ENCODE measurements at places on chromosomes 5 and 9.

GRCh38 chr9:124663046-124663961, 107.8 kb downstream of the NR6A1 start:
- no peak for DNase-seq

DNA sequence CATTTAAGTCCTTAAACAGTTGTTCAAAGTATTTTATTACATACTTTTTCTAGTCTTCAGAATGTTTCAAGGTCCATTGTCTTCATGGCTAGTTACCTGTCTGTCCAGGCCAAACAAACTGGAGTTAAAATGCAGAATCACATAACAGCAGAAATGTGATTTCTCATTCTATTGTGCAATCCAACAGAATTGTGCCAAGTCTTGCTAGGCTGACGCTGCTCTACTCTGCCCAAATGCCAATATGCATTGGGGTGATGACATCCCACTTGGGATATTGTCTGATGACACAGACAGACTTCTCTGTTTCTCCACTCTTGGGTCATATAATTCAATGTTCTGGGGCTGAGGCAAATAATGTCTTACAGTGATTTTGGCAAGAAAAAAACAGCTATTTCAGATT, 5.2 kb upstream of the SLC22A5 start:
- no peak for DNase-seq

DNA sequence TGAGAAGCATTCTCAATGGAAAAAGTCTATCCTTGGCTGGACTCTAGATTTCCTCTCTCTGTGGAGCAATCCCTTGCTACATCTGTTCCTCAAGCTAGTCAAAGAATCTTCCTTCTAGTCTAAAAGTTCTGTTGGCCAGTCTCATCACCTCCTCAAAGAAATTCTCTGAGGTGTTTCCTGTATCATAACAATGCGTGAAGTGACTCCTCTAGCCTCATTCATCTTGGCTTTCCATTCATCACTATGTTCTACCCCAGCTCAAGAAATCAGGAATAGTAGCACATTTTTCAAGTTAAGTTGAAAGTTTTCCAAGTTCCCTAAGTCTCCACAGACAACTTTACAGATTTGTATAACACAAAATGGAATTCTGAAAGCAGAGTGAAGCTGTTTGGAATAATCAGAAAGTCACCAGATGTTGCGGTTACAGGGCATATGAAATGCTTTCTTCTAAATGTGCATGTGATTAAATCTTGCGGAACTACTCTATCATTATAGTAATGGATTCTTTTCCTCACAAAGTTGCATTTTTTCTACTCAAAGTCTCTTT, 176.6 kb upstream of the FREM1 start:
- DNase-seq, result no peak

- DNase-seq, result no peak
These were observed 121.2 kb upstream of the RANBP3L start for GRCh38 chr5:36422952-36423351.

- no peak for DNase-seq
These were observed 51.1 kb downstream of the AHRR start for GRCh38 chr5:372556-372995.

GRCh38 chr5:171221916-171222315, 87.1 kb upstream of the TLX3 start:
- no peak for DNase-seq

- no peak for DNase-seq
These were observed 10.9 kb downstream of the GPR107 start for GRCh38 chr9:130064621-130065020.

GRCh38 chr5:56148453-56148971, 84.6 kb downstream of the ANKRD55 start:
- no peak for DNase-seq

DNA sequence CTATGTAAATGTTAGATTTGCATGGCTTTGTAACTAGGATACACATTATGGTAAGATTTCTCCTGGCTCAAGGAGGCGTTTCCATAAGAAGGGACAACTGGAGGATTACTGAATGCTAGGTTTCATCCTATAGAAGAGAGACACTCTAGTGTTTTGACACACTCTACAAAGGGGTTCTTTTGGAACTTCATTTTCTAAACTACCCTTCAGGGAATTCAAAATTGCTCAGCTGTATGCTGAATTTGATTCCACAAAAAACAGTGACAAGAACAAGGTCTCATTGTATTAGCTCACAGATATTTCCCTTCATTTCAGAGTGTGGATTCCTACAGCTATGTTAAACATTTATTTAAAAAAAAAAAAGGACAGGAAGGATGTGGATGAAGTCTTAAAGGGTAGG, 151.7 kb downstream of the PPP2R2B start:
- DNase-seq, result no peak

DNA sequence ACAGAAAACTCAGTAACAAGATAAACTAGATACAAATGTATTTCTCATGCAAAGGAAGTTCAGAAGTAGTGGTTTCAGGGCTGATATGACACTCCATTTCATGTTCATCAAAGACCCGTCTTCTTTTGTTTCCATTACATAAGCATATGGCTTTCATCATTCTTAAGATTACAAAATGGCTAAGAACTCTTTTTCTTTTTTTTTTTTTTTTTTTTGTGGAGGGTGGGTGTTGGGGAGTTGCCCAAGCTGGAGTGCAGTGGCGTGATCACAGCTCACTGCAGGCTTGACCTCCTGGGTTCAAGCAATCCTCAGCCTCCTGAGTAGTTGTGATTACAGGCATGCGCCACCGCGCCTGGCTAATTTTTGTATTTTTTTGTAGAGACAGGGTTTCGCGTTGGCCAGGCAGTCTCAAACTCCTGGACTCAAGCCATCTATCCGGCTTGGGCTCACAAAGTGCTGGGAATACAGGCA, 22.0 kb upstream of the PTBP3 start:
- no peak for DNase-seq

DNA sequence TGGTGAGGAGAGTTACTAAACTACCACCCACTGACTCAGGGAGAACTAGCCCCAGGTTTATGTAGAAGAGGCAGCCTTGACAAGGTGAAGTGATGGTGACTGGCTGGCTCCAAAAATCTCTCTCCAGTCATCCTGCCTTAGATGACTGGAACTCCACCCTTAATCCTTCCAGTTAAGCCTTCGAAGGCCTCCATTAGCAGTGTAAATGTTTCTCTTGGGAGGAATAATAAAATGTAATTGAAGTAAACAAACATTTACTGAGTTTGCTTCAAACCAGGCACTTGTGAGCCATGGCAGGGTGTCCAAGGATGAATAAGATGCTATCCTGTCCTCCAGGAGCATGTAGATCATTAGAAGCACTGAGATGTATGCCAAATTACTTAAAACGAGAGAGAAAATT, 35.5 kb downstream of the ASTN2 start:
- no peak for DNase-seq

DNA sequence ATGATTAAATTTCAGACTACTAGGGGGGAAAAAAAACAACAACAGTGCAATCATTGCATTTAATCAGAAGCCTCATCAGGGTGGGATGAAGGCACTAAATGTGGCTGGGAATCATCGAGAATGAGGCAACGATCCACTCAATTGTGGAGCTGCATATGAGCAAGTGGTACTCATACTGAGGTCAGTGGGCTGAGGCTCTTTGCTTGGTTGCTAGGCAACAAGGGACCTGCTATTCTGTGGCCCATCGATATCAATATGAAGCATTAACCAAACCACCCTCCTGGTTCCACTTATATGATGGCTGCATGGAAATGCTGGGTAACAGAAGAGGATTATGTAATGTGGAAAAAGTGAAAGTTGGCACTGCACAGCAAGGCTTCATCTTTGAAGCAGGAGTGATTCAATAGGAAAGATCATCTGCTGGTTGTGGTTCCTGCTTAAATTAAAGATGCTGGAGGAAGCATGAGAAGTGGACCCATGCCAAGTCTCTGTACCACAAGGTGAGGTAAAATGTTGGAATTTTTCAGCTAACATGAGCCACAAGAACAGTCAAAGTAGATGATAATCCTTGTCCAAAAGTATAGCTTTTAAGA, 159.8 kb upstream of the HMHB1 start:
- DNase-seq, result no peak

DNA sequence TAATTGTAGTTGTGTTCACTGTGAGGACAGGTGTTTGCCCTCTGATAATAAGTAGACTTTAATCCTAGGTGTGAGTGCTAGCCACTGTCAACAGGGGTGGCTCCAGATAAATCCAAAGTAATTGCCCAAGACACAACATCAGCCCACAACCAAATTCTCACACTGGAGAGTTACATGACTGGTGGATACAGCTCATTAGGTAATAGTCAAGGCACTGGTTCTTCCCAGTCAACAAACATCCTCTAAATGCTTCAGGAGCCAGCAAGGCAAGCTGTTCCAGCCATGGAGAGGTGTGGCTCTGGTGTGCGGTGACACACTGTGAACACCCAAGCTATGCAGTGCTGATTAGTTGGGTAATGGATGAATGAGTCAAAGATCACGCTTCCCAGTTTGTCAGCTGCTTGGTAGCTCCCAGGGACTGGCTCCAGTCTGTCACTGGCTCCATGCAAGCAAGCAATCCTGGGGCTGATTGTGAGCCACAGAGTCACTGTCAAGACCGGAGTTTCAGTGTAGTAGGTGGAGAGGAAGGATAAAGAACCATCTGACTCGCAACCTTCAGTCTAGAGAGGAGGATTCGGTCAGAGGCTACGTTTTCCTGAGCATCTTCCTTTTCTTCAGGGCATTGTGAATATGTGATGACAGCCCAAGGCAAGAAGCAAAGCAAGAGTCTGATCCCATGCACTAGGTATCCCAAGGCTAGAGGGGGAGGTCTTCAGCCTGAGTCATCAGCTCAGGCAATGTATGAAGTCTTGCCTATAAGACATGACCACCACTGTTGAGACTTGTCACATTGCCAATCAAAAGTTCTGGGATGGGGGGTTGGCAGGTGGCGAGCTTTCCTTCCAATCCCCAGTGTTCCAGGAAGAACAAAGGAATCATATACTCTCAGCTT, 63.1 kb downstream of the UGCG start:
- DNase-seq, result no peak

GRCh38 chr9:90802386-90802985, 867 bp downstream of the SYK start:
- no peak for DNase-seq

DNA sequence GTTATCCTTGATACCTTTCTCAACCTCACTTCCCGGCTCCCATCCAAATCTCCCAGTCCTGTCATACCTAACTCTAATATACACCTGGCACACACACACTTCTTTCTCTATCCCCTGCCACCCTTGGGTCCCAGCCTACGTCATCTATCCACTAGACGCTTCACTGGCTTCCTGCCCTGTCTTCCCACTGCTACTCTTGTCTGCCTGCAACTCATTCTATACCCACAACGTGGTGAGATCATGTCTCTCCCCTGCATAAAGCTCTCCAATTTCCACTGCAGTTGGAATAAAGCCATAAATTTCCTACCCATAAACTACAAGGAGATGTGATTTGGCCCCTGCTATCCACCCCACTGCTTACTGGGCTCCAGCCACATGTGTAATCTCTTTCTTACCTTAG, 93.5 kb downstream of the JMY start:
- DNase-seq, result no peak

DNA sequence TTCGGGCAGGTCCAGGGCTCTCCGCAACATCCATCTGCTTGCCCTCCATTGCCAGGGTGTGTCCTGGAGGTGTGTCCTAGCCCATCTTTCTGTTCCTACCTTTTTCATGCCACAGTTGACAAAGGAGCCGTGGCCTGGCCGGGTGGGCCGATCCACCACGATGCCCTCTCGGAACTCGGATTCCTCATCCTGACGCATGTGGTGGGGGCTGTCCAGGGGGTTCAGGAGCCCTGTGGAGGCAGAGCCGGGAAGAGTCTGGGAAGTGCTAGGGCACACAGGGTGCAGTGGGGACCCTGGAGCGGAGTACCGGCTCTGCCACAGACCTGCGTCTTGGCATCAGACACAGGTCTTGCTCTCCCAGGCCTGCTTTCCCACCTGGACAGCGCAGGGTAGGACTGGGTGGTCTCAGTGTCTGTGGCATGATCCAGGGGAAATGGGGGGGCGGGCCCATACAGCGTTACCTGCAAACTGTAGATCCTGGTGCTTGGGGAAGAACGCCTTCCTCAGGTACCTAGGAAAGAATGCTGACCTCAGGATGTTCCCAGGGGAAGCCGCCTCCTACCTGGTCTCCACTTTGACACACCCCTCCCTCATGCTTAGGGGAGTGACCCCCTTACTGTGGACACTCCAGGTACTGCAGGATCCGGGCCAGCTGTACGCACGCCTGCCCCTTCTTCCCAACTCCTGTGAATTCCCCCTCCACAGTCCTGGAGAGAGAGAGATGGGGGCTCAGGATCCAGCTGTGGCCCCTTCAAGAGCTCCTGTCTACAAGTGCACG, 3.5 kb downstream of the SPOUT1 start:
- DNase-seq, result no peak

GRCh38 chr5:95818181-95819147, 4.1 kb downstream of the GLRX start:
- no peak for DNase-seq

DNA sequence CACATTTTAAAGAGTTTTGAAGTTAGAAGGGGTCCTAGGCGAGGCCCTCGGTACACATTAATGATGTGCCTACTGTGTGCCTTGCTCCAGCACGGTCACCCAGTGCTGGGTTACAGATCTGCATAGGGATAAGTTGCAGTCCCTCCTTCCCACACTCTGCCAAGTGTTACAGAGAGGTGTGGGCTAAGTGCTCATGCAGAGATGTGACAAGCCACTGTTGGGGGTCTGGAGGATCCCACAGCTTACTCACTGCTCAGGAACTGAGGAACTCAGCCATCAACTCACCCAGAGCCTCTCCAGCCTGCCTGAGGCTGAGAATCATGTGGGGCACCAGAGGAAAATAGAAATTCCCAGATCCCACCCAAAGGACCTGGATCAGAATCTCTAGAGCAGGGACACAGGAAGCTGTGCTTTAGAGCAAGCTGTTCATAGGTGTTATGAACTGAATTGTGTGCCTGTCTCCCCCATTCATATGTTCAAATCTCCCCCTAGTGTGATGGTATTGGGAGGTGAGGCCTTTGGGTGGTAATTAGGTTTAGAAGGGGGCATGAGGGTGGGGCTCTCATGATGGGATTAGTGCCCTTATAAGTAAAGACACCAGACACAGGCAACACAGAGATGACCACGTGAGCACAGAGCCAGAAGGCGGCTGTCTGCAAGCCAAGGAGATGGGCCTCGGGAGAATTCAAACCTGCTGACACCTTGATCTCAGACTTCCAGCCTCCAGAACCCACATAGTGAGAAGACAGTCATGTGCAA, 164.1 kb downstream of the HSD17B3 start:
- no peak for DNase-seq

DNA sequence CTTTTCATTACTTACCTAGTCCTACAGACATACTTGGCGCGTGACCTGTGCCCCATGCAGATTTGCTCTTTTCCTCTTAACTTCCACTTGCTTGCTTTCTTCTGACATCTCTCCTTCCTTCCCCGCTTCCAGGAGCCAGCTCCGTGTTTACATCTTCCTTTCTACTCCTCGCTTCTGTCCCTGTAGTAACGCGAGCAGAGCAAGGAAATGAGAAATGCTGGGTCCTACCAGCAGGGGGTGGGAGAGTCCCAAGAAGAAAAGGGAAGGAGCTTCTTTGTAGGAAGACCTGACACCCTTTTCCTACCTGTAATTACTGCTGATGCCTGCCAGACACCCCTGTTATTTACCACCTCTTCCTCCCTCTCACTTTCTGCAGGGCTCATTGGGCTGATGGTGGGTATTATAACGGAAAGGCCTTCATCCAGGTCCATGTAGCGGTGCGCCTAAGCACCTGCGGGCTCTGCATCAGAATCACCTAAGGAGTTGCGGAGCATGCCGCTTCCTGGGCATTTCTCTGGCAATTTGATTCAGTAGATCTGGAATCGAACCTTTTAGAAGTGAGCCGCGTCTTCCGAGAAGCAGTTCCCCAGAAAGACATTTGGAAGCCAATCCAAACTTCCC, 1260.8 kb upstream of the WWC1 start:
- DNase-seq, result no peak
